Retina (tissue), 1 donor: ENCODE measurements at places on chromosomes 6 and 20.

DNA sequence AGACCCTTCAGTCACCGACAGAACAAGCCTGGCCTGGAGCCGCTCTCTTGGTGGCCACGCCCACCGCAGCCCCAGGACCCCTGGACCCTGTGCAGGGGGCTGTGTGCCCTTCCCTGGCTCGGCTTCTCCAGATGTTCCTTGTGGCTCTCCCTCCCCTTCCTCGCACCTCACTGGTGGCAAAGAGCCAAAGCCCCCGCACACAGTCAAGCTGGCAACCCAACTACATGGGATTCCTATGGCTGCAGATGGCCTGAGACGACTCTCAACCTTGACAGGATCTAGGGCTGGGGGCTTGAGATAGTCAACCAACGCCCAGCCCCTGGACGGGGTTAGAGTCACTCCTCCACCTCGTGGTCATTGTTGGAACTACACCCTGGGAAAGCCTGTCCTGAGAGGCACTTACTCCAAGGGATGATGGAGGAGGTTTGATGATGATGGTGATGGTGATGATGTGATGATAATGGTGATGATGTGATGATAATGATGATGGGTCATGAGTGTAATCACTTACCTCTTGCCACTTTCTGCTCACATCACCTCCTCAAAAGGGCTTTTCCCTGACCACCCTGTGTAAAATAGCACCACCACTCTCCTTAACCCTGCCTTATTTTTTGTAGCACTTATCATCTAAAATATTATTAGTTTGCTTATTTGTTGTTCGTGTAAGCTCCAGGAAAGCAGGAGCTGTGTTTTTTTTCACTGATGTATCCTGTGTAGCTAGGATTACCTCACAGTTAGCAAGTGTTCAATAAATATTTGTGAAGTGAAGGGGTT, 278.4 kb downstream of the LRFN2 start:
- DNase-seq, result peak; percentile 72

DNA sequence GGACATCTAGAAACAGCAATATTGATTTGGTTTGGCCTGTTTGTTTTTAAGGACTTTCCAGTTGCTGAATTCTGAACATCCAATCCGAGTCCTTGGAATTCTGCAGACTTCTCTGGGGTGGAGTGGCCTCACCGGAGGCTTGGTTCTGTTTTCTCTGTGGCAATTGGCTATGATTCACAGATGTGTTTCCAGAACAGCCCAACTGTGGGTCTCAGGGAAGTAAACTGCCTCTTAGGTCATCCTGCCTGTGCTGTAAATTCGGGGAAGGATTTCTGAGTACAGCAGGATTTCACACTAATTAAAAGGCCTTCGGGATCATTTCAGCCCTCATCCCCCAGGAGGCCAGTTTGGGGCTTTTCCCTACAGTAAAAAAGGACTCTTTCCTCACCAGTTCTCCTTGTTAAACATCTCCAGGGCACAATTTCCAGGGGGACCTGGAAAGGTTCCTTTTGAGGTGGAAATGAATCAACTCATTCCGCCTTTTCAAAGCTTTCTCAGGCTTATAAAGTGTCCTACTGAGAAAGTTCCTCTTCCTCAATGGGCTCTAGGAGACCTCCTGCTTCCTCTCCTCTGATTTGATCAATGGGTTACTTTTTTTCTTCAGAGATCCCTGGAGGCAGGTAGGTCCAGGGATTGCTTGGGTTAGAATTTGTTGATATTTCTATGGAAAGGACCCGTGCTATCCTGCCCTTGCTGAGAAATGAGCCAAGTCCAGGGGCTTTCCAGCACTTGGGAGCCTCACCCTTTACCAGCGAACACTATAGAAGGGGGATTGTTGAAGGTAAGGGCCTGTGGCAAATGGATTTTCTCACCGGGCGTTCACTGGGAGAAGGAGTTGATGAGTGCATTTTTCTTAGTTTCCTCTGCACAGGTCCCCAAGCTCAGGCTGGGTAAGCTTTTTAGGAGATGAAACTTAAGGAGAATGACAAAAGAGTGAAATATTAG, 114.6 kb downstream of the CLIC5 start:
- no peak for DNase-seq

GRCh38 chr6:131937226-131937625, 13.9 kb downstream of the CCN2 start:
- DNase-seq, result no peak

DNA sequence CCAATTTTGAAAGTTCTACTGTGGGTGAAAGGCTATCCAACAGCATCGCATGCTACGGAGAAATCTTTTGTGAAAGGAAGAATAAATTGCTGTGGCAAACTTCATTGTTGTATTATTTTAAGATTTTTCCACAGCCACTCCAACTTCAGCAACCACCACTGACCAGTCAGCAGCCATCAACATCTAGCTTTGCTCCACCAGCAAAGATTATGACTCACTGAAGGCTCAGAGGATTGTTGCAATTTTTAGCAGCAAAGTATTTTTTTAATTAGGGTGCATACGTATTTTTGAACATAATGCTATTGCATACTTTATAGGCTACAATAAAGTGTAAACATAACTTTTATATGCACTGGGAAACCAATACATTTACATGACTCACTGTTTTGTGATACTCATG, 493.5 kb downstream of the TFAP2A start:
- DNase-seq, result no peak

GRCh38 chr6:5967594-5967993, 39.1 kb downstream of the NRN1 start:
- DNase-seq, result no peak

DNA sequence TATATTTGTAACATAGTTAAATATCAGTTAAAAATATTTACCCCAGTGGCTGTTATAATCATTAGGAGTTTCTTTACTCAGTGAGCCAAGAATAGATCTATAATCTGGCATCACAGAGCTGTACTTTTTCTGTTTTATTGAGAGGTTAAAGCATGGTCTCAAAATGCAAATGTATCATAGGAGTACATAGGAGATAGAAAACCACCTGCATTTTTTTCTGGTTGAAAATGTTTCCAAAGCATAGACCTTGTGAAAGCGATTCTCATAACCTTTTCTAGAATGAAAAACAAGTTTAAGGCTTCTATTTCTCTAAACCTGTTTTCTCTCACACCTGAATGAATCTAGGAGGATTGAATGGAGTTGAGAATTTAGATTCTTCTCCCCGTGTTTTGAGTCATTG, 14.4 kb downstream of the KCNQ5 start:
- no peak for DNase-seq

GRCh38 chr6:39758905-39759605, 33.1 kb upstream of the DAAM2 start:
- DNase-seq, result no peak

- DNase-seq, result no peak
These were observed 79.0 kb downstream of the PSMG4 start for GRCh38 chr6:3337521-3338350.

- no peak for DNase-seq
These were observed 603.8 kb downstream of the FRK start for GRCh38 chr6:115456848-115457247.

GRCh38 chr20:40535816-40536215, 153.2 kb downstream of the MAFB start:
- no peak for DNase-seq

GRCh38 chr20:1807394-1807793, 87.8 kb upstream of the SIRPA start:
- DNase-seq, result no peak
